ENCODE measurements at places on chromosomes 12 and 14.

DNA sequence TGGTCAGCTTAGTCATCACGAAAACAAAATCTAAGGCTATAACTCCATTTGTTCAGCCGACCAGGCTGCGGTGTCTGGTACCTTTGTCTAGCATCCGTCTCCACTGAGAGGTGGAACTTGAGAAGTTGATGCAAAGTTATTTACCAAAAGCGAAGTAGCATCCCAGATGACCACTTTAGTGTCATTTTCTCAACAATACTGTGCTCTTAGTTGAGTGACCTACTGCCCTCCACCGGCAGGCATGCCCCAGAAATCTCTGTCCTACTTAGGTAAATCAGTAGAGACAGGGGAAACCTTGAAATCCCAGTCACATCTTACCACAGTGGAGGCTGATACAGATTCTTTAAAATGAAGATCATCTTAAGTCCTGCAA lies 1.3 kb upstream of the ST8SIA1 start:
- DNase-seq = no peak

DNA sequence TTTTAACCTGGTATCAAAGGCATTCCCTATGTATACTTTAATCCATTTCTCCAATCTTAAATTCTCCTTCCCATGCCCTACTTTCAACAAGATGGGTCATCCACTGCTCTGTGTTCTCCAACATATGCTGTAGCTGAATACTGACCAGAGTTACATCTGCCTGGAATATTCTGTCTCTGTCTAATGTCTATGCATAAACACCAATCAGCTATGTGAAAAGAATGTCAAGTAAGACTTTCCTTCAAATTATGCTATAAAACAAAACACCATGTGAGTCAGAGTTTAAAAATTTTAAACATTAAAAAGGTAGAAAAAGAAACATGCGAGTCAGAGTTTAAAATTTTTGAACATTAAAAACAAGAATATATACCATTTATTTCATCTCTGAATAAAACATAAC lies 19.3 kb downstream of the NT5DC3 start:
- DNase-seq = no peak

GRCh38 chr14:32072676-32073075 lies 4.4 kb upstream of the ARHGAP5 start:
- no peak for DNase-seq

GRCh38 chr12:42372154-42372791 lies 46.3 kb downstream of the PPHLN1 start:
- no peak for DNase-seq

GRCh38 chr14:70685474-70686197 lies 43.9 kb downstream of the TTC9 start:
- no peak for DNase-seq

DNA sequence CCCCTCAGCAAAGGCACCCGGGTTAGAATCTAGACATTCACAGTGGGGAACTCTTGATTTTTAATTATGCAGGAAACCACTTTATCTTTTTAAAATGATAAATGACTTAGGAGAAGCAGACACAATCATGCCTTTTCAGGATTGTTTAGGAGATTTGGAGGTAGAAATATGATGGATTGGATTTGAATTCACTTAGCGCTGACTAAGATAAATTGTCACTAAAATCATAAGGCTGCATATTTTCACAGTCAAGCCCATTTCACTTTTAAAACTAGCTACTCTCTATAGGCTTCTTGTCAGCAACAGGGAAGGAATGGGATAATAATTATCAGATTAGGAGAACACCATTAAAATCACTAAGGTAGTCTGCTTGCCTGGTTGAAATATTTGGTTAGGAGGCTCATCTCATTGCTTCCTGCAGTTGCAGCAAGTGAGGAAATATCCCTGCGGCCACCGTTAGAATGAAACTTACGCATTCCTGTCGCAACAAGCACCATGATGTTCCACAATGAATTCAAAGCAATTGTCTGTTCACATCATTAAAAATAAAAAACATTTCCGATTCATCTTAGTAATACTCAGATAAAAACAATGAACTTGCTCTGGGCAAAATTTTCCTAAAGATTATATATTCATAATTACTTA lies 31.9 kb downstream of the DACT1 start:
- DNase-seq = no peak

GRCh38 chr14:95832012-95832411 lies 44.6 kb upstream of the TUNAR start:
- DNase-seq = no peak

- DNase-seq = no peak
Measured at GRCh38 chr14:89121968-89122620, 294.9 kb downstream of the FOXN3 start.

DNA sequence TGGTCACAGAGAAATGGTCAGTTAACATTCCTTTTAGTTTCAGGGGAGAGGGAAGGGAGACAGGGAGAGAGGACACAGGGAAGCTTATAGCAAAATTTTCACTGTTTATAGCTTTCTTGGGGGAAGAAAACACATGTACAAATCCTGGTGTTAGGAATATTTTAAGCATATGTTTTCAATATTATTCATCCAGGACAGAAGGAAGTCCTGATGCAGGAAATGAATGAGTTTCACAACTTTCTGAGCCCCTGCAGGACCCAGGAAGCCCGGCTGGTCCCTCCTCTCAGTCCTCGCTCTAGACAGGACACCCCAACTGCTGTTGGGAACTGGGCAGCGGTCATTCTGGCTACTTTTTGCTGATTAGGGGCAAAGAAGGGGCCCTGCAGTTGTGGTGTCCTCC lies 71.1 kb upstream of the ZDHHC17 start:
- DNase-seq = no peak

DNA sequence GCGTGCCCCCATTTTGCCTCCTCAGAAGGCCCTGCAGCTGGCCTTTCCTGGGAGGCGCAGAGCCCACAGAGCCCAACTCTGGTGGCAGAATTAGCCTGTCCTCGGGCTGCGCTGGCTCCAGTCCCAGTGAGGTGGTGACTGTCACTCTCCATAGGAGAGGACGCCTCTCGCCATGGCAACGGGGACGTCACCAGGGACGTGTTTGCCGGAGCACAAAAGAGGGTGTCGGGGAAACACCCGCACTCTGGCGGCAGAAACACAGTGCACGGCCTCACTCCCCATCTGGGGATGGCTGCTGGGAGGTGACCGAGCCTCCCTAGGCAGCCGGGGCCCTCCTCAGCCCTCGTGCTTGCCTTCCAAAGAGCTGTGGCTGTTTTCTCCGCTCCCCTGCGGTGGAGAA lies 50.2 kb upstream of the NCOR2 start:
- DNase-seq = peak; percentile 30
